ENCODE measurements at places on chromosomes 11 and 22.

DNA sequence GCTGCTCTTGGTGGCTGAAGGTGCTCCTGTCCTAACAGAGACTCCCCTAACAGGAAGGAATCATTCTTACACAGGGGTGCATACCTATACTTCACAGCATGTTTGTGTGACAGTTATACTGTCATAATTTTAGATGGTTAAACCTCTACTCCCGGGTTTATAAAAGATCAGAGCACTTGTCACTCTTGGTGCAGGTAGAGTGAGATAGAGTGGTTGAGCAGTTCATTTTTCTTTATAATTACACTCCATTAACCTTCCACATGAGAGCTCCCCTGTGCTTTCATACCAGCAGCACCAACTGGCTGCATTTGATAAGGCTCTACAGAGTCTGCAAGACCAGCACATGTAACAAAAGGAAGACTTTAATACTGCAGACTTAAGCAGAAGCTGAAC is 72.9 kb downstream of the LARGE2 start:
- DNase-seq: no peak

GRCh38 chr11:131867457-131868257 is 497.2 kb downstream of the NTM start:
- DNase-seq: peak; percentile 77

DNA sequence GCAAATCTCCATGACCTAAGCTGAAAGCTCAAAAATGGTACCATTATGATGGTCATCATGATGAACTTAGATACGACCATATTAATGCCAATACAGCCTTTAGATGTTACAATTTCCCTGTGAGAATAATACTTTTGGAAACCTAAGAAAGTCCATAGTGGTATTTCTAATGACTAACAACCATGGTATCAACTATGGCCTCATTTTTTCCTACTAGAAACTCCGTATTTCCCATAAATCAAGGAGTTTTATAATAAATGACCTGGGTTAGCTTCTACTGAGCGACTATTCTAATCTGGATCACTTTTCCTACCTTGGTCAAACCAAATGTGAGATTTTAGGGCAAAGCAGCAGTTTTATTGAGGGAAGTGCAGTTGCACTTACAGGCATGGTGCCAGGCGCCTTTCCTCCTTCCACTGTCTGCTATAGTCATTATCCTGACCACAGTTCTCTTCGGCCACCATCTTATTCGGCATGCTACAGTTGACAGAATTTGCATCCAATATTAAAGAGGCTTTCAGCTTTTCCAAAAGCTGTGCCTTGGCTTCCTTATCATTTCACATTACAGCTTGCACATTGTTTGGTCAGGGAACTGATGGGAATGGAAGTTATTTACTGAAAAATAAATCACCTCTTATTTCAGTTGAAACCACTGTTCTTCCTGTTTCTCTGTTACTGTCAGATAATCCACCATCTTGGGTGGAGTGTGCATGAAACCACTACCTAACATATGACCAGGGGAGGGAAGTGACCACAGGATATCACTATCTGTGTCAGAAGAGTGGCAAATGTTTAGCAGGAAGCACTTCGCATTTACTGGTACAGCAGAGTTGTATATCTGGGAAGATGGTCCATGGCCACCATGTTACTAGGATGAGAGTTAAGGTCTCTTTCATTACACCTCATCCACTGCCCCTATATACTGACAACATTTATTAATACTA is 74.5 kb upstream of the PICALM start:
- DNase-seq: no peak

GRCh38 chr11:64788321-64789215 is 10.2 kb upstream of the SF1 start:
- DNase-seq: no peak

GRCh38 chr22:48106715-48107259 is 1344.3 kb downstream of the TBC1D22A start:
- no peak for DNase-seq

DNA sequence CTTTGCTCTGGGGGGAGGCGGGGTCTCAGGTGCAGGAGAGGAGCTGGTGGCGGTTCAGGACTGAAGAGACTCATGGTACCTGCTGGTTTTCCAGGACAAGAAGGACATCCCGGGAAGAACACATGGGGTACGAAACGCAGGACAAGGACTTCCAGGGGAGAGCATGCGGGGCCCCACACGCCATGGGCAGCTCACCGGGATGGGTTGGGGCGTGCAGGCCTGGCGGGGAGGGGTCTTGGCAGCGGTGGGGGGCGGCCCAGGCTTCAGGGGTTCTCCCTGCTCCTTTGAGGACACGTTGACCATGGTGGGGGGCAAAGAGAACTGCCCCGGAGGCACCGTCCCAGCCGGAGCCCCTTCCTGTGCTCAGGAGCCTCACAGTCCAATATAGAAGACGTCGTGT is 673.2 kb downstream of the BRD1 start:
- DNase-seq: no peak

- no peak for DNase-seq
Measured at GRCh38 chr11:118051611-118052461, 25.0 kb upstream of the TMPRSS4 start.

Data from HCEC 1CT (cell line).